ENCODE measurements at places on chromosomes 7 and 10. TPM values are rescaled to one million over a fixed set of nuclear protein-coding genes. Genes with fewer than 3 reads are reported as not detected.

- DNase-seq = no peak
Measured at GRCh38 chr7:19677180-19677579, 31.7 kb downstream of the POLR1F start.

DNA sequence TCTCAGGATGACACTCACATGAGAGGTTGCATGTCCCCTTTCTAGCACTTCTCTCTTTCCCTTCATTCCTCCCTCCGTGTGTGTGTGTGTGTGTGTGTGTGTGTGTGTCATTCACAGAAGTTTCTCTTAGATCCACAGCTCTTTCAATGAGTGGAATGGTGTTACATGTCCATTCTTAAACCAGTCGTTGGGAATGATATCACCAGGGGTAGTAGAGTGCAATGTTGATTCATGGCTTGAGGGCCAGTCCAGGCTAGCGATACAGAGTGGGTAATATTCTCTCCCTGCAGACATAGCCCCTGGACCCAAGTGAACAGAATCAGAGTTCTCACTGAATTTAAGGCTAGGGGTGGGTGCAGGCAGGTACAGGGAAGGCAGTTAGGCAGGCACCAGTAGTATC is 187.8 kb downstream of the SDK1 start:
- no peak for DNase-seq

GRCh38 chr10:63987212-63987611 is 466.0 kb downstream of the REEP3 start:
- DNase-seq = no peak

DNA sequence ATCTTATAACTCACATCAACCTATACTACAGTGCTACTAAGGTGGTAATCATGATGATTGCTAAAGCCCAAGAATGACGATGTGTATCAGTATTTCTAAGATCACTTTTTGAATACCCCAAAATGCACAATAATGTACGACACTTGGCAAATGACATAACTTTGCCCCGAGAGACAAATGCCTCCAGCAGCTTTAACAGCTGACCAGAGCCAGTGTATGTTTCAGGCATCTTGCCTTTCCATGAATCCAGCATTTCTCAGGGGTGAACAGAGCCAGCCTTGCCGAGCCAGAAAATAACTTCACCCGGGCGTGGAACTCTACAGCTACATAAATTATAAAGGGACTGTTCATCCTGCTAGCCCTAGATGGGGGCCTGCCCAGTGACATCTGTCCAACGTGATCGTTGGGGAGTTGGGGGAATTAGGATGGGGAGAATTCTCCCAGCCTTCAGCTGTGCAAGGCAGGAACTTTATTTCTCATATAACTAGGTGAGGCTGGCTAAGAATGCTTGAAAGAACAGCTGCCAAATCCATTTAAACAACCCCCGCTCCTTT is 1.8 kb downstream of the IGFBP3 start:
- DNase-seq = no peak

GRCh38 chr7:135186841-135187253 is 16.3 kb upstream of the CYREN start:
- DNase-seq = no peak

DNA sequence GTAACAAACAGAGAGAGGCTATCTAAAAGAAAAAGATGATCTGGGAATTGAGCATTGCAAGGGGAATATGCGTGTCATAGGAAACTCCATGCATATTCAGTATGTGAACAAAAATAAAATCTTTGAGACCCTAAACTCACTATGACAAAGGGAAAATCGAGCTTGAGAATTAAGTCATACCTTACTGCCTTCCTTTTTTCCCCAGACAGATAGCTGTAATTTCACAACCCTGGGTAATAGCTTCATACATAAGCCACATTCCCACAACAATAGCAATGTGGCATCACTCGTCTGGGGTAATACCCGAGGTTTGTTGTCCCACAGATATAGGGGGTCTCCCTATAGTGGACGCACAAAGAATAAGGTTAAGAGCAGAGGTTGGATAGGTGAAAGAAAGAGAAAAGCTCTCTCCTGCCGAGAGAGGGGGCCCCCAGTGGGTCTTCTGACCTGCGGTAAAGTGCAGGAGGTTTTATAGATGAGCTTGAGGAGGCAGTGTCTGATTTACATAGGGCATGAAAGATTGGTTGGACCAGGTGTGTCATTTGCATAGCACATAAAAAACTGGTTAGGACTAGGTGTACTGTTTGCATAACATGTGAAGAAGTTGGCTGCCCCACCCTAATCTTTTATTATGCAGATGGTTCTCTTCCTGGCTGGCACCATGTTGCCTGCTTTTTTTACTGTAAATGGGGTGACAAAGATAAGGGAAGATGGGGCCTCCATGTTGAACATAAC is 11.6 kb downstream of the CYP3A43 start:
- DNase-seq = no peak

AKR1B15 gene
- polyA plus RNA-seq = not detected

NSMCE4A gene
- polyA plus RNA-seq = 46.7 TPM

AGAP4 gene
- polyA plus RNA-seq = 1.6 TPM
